ENCODE measurements at places on chromosomes 4 and X. TPM values are rescaled to one million over a fixed set of nuclear protein-coding genes. Genes with fewer than 3 reads are reported as not detected.

The GSPT2 gene
- total RNA-seq = 8.8 TPM

The PRAF2 gene
- 13.2 TPM for total RNA-seq

The PLXNB3 gene
- total RNA-seq = 0.29 TPM

DNA sequence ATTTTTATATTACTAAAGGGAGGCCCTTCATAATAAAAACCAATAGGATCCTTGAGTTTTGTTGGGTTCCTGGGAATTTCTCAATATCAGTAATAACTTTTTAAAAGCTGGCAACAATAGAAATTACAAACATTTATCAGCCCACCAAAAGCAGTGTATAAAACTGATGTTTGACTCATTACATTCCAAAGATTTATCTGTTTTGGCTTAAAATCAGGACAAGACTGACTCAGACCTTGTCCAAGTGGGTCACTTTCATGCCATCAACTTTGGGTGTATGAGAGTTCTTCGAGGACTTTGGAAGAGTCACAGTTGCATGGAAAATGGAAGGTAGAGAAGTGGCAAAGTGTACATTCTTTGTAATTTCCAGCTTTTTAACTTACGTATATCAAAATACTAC lies 102.8 kb downstream of the FRMPD4 start:
- no peak overlapping the region for H3K27ac ChIP-seq
- no peaks in the 10 kb centered on the region for H3K36me3 ChIP-seq
- no peaks in the 10 kb centered on the region for H3K4me1 ChIP-seq
- no peaks in the 10 kb centered on the region for H3K27me3 ChIP-seq
- no peak for DNase-seq

DNA sequence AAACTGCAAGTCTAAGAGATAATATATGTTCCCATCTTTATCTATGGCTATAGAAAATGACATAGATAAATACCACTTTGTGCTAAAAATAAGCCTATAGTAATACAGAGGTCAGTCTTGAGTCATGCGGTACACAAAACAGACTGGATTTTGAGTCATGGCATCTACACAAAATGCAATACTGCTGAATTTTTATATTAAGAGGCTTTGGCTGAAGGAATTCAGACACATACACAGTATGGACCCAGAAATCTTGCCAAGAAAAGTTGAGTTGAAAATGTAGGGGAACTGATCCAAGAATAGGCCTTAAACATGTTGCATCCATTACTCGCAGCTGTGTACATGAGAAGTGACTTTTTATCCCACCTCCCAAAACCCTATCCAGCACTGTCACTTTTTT lies 184.4 kb downstream of the TENM3 start:
- no peak overlapping the region for H3K4me3 ChIP-seq
- peaks cover 6% of the 10 kb centered on the region for H3K27me3 ChIP-seq
- no peak for DNase-seq
- H3K27ac ChIP-seq = no peak overlapping the region
- no peaks in the 10 kb centered on the region for H3K4me1 ChIP-seq

DNA sequence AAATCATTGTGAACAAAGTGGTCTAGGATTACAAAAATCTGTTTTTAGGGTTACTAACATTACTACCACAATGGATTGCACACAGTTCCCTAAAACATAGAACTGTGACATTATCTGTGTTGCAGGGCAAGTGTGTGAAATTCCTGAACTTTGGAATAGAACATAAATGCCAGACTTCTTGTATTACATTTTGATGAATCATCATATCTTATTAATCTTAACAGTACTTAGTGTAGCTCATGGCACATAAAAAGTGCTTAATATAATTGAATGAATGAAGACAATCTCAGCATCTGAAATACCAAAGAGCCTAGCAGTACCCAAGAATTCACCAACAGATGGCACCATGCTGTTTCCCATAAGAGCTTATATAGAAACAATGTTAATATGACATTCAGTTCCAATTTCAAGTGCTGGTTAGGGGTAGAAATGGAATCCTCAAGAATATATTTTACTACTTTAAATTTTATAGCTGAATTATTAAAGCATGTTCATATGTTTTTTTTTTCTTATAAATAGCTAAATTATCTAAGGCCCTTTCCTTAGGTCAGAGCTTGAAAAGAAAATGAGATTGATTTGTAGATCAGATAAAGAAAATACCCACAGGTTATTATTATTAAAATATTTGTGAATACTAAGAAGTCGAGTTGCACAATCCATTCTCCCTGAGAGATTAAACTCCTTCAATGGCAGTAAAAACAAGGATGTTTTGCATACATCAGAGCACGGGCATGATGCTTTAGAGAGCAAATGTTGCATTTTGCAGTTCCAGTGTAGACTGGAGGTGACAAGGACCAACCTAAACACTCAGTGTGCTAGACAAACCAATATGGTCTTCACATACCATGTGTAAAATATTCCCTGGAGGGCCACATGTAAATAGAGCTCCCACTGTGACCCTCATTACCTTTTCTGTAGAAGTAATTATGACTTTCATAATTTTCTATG lies 25.7 kb upstream of the SHISA3 start:
- H3K4me3 ChIP-seq = no peak overlapping the region
- no peaks in the 10 kb centered on the region for H3K4me1 ChIP-seq
- peaks cover 5% of the 10 kb centered on the region for H3K27me3 ChIP-seq
- no peaks in the 10 kb centered on the region for H3K36me3 ChIP-seq
- no peak overlapping the region for H3K27ac ChIP-seq

DNA sequence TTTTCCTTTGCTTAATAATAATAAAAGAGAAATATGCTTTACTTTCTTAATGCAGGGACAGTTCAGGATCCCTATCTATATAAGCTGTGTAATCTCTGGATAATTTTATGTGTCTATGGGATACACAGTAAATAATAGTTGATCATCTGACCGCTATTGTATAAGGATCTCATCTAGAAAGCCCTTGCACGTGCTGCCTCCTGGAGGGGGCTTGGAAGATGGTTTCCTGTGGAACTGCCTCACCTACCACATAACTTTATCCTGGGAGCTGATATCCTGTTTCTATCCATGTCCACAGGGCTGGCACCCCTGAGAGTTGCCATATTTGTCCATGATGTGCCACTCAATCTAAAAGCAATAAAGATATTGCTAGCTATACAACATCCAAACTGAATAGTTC lies 139.3 kb upstream of the FRMPD4 start:
- H3K27me3 ChIP-seq = peaks cover 4% of the 10 kb centered on the region
- no peak for DNase-seq
- H3K4me1 ChIP-seq = no peaks in the 10 kb centered on the region
- H3K27ac ChIP-seq = no peak overlapping the region
- no peaks in the 10 kb centered on the region for H3K36me3 ChIP-seq
- no peak overlapping the region for H3K4me3 ChIP-seq

Measured in activated CD4-positive, alpha-beta memory T cell treated with anti-CD3 and anti-CD28 coated beads for 36 hours (primary cell).